ENCODE measurements at places on chromosomes 3 and 15.

- DNase-seq, result no peak
Measured at GRCh38 chr15:101615986-101616848, 36.0 kb downstream of the TM2D3 start.

- DNase-seq, result peak; percentile 72
Measured at GRCh38 chr3:183428447-183429211, at the start of gene MCF2L2. Gene MCF2L2, minus strand, starts transcription at chr3:183428619. Its CDS starts 642 bp downstream, at chr3:183427977.

GRCh38 chr15:45704329-45705249 lies 69.8 kb downstream of the SQOR start:
- DNase-seq, result peak; percentile 8

DNA sequence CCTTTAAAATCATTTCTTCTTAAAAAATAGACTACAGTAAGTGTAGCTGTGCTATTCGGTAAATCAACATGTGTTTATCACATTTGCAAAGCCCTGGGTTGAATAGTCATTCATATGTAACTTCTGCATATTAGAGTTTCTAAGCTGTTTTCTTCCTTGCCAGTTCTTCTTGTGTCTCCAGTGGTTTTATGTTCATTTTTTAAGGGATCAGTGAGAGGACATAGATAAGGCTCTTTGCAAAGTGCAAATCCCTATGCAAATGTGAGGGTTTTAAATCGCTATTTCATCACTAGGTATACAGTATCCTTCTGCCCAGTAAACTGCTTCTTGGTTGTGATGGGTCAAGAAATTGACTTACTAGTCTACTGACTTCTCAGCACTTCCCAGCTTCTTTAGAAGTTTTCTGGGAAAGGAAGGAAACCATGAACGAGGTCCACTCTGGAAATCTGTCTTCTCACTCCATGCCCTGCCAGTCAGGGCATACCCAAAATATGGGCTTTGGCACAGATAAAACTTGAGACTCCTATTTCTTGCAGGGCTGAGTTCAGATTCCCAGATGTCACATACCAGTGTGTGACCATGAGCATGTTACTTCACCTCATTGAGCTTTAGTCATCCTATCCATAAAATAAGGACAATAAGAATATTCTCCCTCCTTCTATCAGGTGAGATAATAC lies 38.8 kb upstream of the ADAMTS9 start:
- DNase-seq, result no peak

GRCh38 chr15:56492791-56493555 lies 28.0 kb upstream of the MNS1 start:
- no peak for DNase-seq

All from activated CD4-positive, alpha-beta T cell treated with anti-CD3 and anti-CD28 coated beads, Interleukin-2, amount 50 U/mL, for 1 hour (primary cell).